ENCODE measurements at places on chromosomes 7 and 10.

DNA sequence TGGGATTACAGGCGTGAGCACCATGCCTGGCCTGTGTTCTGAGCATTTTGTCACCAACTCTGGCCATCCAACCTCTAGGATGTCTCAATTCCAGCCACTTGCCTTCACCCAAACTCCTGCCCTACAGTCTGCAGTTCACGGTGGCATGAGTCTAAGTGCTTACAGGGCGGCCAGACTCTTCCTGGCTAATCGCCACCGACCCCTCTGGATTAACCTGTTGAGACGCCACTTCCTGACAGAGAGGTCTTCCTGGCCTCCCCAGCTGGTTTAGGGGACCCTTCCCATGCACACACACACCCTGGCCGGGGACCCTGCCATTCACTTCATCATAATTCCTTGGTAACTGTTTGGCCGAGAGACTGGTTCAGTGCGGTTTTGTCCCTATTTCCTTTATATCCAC is 211.5 kb upstream of the SH2B2 start:
- DNase-seq, result no peak

GRCh38 chr7:113207931-113208330 is 89.6 kb upstream of the SMIM30 start:
- DNase-seq, result no peak

DNA sequence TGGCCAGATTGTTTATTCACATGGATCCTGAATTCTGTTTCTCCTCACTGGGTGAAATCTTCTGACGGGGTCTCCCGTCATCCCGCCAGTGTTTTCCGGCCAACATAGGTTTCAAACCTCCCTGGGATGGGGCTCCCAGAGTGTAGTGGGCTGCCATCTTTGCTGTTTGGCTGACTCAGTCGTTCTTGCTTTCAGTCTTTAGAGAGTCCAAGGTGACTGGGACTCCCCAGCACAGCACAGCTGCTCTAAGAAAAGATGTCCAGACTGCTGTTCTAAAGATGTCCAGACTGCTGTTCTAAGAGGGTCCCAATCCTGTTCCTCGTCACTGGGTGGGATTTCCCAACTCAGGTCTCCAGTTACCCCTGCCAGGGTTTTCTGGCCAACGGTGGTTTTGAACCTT is 801.9 kb upstream of the IGFBP3 start:
- no peak for DNase-seq

DNA sequence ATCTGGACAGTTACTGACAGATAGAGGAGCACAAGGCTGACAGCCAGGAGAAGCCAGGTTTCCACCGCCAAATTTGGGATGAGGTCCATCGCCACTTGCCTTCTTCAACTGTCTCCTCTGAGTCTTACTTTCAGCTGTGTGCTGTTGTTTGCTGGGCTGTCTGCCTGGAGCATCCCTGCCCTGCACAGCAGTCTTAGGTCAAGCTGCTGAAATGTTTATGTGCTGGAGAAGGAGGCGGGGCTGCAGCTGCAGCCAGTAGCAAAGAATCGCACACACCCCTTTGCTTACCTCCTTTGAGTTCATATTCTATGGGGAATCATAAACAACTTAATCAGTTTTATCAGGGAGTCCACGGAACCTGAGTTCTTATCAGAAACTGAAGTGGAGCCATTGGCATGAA is 20.1 kb upstream of the CYP3A5 start:
- DNase-seq, result no peak

DNA sequence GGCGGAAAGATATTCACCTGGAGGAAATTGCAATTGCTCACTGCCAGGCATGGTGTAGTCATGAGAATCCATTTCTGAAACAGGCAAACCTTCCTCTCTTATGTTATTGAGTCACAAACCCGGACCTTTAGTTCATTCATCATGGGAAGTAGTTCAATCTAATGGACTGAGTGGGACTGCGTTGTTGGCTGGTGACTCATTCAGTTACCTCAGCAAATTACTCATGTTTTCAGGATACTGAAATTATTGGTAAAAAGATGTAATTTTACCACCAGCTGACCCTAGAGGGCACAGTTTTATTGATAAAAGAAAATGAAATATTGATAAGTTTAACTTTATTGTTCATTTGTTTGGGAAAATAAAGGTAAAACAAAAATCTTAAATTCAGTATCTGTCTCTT is 1194.4 kb upstream of the SORCS1 start:
- no peak for DNase-seq

DNA sequence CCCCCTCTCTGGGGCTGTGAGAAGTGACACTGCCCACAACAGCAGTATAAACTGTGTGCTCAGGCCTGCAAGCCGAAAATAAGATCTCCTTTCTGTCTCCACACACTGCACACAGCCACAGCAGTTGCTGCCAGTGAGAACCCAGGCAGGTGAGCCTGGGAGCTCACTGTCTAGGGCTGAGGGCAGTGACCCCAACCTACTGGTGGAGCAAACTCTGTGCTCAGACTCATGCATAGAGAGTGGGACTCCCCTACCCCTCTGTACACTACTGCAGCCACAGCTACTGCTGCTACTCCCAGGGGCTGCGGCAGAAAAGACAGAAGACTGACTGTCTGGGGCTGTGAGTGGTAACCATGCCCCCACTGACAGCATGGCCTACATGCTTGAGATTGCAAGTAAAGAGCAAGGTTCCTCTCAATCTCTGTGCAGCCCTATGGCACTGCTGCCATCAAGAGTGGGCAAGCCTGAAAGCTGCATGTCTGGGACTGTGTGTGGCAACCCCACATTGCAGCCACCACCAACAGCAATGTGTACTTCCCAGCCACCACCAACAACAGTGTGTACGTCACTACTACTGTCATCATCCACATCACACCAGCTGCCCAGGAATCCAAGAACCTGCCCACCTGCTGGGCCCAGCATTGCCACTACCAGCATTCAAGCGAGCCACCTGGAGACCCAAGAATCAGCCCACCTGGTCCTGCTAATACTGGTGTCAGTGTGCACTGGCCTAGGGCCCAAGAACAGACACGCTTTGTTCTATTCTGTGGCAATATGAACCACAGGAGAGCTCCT is 226.1 kb downstream of the XPNPEP1 start:
- DNase-seq, result no peak

GRCh38 chr10:7596356-7596755 is 70.4 kb downstream of the ITIH5 start:
- no peak for DNase-seq

DNA sequence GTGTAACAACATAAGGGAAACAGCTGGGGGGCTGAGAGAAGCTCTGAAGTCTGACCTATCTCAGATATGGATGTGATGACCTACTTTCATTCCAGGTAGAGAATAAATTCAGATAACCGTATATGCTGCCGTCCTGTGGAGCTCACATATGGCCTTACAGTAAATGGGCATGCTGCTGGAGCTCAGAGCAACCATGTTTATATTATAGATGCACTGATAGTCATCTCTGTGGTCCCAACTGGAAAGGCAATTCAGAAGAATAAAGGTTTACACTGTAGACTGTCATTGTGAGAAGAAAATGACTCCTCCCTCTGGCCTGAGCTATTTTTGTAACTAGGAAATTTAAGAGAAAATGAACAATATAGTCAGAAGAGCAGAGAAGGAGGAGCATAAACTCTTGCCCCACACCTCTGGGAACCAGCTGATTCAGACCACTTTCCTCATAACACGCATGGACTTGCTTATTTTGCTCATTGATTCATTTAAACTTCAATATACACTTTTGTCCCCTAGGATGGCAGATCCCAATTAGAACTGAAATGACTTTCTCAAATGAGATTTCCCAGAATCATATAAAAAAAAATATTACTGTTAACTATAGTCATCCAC is 69.9 kb upstream of the NXPH1 start:
- no peak for DNase-seq

- no peak for DNase-seq
Observed at GRCh38 chr7:152597507-152597906, 78.4 kb downstream of the XRCC2 start.

GRCh38 chr10:127215866-127216265 is 19.5 kb upstream of the INSYN2A start:
- DNase-seq, result no peak

DNA sequence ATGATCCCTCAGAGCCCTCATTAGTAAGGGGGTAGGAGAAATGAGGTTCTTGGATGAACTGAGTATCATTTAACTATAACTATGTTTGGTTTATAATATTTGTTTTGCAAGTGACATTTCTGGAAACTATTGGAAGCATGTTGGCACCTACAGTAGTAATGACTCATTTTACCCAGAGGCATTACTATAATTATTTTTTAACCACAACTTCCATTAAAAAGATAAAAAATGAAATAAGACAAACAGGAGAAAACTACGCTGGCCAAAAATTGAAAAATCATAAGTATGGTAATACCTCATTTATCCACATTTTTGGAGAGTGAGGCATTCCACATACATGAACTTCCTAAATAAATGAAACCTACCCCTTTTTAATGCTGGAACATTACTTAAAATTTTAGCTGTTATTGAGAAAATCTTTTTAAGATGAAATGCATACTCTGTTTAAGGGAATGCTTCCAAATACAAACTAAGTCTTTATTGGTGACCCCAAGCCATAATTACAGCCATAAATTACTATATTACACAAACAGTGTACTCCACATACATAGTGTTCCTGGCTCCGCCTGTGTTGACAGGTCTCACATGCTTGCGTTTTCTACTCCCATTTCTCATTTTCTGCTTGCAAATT is 84.6 kb upstream of the CAPZA2 start:
- DNase-seq, result no peak

GRCh38 chr7:22578007-22578733 is 78.2 kb upstream of the STEAP1B start:
- DNase-seq, result no peak

Measured in stimulated activated CD4-positive, alpha-beta T cell treated with anti-CD3 and anti-CD28 coated beads, Interleukin-1b, Interleukin-23, amount 100 ng/mL, for 1 hour (primary cell).